Stimulated activated CD8-positive, alpha-beta memory T cell treated with anti-CD3 and anti-CD28 coated beads, Interleukin-15, amount 100 ng/mL, for 24 hours (primary cell): ENCODE measurements at places on chromosomes 1 and 21.

DNA sequence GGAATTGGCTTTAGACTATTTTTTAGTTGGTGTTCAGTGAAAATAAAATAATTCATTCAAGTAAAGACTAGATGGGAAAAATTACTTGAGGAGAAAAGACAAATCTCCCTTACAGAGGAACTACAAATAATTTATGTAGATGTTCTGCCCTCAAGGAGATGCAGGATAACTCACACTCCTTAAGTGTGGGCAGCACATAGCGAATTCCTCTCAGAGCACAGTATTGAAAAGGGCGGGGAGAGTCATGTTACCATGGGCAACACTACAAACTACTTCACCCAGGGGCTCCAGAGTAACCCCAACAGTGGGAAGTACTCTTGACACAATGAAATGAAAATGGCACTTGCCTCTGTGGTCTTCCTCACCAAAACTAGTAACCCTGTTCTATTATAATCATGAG is 20.6 kb upstream of the LAMC2 start:
- no peak for DNase-seq

- no peak for DNase-seq
Observed at GRCh38 chr1:225842788-225843425, 33.0 kb downstream of the EPHX1 start.

DNA sequence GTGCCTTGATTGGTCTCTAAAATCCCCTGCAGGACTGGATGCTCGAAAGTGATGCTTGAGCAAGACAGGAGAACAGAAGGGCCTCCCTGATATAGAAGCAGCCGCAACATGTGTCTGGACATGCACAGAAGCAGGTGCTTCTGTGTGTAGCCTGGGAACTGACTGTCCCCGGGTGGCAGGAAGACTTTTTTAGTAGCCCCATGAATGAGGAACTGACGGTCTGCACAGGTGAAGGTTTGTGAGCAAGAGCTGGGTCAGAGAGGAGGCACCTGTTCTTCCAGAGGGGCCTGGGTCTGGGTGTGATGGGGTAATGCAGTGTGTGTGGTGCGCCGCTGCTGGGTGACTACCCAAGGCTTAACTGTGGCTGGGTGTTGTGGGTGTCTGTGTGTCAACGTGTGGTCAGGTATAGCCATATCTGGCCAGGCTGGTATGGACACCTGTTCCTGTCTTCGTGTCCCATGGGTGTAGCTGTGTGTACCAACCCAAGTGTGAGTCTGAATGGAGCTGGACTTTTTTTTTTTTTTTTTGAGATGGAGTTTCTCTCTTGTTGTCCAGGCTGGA is 39.1 kb upstream of the FOXO6 start:
- no peak for DNase-seq

- no peak for DNase-seq
Observed at GRCh38 chr1:201279313-201279712, 4.0 kb upstream of the PKP1 start.

DNA sequence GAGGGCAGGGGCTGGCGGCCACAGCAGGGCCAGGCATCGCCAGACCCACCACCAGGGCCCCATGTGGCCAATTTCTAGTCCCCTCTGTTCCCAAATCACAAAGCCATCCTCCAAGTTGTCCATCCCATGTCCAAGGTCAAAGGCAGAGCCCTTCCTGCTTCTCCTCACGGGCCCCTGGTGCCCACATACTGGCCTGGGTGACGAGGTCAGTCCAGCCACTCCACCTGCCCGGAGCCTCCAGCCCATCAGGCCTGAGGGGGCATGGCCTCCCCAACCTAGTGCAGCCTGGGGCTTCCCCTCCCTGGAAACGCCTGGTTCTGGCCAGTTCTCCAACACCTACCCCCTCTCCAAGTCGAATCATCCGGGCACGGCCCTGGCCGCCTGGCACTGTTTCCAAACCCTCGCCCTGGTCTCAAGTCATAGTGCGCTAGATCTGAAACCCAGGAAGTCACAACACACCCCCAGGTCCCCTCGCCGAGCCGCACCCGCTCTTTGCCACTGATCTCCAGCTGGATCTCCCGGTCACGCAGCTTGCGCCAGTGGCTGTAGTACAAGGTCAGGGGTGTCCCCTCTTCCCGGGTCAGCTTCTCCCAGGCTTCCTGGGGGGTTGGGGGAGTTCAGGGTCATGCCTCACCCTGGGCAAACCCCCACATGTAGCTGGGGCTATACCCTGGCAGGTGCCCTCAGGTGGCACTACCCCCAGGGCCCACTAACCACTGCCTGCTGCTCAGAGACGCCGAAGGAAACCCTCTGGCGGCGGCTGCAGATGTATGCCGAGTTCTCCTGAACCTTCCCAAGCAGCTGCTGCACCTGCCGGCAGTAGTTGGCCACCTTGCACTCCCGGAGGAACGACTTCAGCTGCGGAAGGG is 13.1 kb downstream of the NOC2L start:
- no peak for DNase-seq

- DNase-seq, result no peak
Observed at GRCh38 chr21:46500224-46500861, 41.7 kb downstream of the DIP2A start.

DNA sequence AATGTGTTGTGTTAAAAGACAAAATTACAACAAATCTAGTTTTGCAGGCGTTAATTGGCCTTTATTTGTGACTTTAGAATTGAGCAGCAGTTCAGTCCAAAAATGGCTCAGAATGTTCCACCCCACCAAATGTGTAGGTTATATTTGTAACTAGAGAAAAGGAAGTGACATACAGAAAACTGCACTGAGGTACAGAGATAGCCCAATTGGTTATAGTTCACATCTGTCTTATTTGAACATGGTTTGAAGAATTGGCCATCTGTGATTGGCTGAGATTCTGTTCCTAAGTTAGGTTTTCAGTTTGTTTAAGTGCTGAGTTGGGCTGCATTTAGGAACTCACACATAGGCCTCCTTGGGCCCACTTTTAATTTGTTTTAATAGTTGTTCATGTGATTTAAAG is 12.0 kb upstream of the FMO2 start:
- DNase-seq, result no peak

- DNase-seq, result no peak
Observed at GRCh38 chr1:31790140-31790539, 25.7 kb downstream of the SPOCD1 start.
